ENCODE measurements at places on chromosomes 1 and 21.

GRCh38 chr1:3433076-3433475 lies 21.4 kb upstream of the ARHGEF16 start:
- no peak for DNase-seq

GRCh38 chr1:101027194-101027772 lies 1.7 kb upstream of the DPH5 start:
- no peak for DNase-seq

GRCh38 chr1:206678490-206678889 lies 6.2 kb upstream of the MAPKAPK2 start:
- DNase-seq = no peak

GRCh38 chr21:25936776-25937175 lies 202.0 kb downstream of the GABPA start:
- DNase-seq = peak; percentile 62

- DNase-seq = no peak
Measured at GRCh38 chr1:62361431-62361830, 42.2 kb upstream of the KANK4 start.

DNA sequence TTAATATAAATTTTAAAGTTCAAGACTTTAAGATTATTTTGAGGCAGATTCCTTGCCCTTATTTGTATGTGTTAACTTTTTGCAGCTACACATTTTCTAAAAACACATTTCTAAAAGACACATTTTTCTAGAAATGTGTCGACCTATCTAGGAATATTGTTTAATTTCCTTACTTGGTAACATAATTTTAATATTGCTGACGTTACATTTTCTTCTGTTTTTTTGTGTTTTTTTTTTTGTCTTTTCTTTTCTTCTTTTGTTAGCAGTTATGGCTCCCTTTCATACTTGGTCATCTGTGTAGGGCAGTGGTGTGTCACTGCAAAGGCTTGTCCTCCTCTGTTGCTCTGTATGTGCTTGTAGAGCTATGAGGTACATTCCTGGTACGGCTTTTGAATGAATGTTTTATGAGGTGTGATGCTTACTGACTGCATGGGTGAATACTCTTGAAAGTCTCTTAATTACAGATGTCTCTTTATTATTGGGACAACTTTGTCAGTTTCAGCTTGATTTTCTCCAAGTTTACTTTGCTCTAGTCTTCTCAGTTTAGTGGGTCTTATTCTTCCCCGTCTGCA lies 30.1 kb downstream of the LRRC8D start:
- DNase-seq = no peak

- DNase-seq = peak; percentile 82
Measured at GRCh38 chr1:227542153-227543120, 20.9 kb upstream of the ZNF678 start.

DNA sequence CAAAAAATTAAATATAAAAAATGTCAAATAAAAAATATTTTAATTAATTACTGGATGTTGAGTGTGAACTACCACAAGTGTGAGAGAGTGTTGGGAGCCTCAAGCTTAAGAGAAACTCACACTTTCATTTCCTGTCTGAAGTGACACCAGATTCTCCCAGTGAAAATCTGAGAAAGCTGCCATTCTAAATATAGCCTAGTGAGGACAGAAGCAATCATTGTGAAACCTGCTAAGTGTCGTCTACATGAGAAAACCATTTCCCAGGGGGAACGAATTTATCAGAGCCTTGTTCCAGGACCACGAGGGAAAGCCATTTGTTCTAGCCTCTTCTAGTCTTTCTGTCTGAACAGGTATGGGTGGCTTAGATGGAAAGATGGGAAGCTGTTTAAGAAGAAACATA lies 329.3 kb upstream of the PRMT6 start:
- DNase-seq = peak; percentile 3

- DNase-seq = peak; percentile 84
Measured at GRCh38 chr21:16116798-16117197, 387.0 kb downstream of the USP25 start.

- DNase-seq = no peak
Measured at GRCh38 chr1:59333626-59334277, 36.9 kb downstream of the FGGY start.

DNA sequence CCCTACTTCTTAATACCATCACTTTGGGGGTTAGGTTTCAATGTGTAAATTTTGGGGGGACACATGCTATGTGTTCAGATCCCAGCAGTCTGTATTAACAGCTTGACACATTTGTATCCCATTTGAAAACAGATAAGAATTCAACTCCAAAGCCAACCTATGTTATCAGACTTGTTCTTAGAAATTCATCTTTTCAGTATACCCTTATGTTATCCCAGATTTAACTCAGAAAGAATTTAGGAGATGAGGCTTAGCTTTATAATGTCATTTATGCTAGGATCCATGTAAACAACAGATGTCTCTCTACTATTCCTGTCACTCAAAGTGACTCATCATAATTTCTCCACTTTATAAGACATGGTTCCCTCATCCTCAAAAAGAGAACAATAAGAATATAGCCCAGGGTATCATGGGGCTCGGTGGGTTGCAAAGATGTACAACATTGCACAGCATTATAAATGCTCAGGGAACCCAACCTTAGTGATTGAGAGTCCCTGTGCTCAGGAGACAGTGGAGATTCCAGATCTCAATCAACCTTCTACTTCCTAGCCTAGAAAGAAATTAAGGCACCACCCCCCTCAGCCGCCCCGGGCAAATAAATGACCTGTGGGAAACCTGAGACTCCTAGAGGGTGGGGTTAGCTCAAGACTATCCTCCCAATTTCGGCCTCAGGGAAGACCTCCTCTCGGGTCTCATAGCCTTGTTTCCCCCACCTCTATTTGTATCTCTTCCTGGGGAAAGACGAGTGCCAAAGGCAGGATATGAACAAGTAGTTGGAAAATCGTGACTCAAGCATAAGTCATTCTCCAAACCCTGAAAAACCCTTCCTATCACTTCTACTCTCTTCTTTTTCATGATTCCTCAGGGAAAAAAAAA lies 265.1 kb upstream of the CAMK1G start:
- DNase-seq = peak; percentile 53

DNA sequence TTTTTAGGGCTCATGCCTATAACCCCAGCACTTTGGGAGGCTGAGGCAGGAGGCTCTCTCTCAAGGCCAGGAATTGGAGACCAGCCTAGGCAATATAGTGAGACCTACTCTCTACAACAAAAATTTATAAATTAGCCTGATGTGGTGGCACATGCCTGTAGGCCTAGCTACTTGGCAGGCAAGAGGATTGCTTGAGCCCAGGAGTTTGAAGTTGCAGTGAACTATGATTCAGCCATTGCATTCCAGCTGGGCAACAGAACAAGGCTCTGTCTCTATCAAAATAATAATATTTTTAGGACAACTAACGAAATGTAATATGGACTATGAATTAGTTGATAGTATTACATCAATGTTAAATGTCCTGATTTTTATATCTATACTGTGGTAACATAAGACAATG lies 68.8 kb upstream of the ARID1A start:
- DNase-seq = no peak

DNA sequence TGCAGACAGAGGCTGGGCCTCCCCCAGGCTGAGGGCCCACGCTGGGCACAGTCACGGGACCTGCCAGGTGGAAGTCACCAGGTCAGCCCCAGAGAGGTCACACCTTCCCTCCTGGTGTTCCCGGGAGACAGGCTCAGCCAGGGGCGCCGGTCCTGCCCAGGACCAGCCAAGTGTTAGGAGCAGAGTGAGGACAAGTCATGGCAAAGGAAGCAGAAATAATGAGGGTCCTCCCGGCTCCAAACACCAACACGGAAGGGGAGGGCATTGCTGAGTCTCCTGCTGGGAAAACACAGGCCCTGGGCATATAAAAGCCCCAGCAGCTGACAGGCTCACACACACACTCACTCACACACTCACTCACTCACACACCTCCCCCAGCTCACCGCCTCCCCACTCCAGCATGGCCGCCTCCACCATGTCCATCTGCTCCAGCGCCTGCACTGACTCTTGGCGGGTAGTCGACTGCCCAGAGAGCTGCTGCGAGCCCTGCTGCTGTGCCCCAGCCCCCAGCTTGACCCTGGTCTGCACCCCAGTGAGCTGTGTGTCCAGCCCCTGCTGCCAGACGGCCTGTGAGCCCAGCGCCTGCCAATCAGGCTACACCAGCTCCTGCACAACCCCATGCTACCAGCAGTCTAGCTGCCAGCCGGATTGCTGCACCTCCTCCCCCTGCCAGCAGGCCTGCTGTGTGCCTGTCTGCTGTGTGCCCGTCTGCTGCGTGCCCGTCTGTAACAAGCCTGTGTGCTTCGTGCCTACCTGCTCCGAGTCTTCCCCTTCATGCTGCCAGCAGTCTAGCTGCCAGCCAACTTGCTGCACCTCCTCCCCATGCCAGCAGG lies at the start of gene KRTAP10-10:
TSS of gene KRTAP10-10 (plus strand) at position 339 of the 833 bp plus-strand sequence. CDS start at position 401, 62 bp downstream.
- DNase-seq = no peak

DNA sequence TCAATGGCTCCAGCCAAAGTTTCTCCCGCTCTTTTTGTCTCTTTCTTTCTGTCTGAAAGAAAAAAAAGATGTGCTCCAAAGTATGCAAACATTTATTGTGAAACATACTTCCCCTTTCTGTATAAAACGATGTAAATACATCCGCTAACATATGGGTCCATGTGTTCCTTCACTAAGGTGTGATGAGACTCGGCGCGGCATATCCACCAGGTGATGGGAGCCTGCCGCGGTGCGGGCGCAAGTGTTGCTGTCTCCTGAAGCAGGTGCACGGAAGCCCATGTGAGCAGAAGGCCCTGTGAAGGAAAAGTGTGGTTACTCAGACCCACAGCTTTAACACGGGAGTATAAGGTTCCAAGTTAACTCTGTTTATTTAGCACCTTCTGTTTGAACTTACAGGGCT lies 466.6 kb upstream of the C1orf87 start:
- no peak for DNase-seq

- no peak for DNase-seq
Measured at GRCh38 chr1:820962-821361, 102.8 kb upstream of the SAMD11 start.

- DNase-seq = peak; percentile 43
Measured at GRCh38 chr1:174060090-174060489, 37.9 kb upstream of the RC3H1 start.

- peak; percentile 86 for DNase-seq
Measured at GRCh38 chr21:43703035-43703880, 15.7 kb upstream of the PDXK start.

DNA sequence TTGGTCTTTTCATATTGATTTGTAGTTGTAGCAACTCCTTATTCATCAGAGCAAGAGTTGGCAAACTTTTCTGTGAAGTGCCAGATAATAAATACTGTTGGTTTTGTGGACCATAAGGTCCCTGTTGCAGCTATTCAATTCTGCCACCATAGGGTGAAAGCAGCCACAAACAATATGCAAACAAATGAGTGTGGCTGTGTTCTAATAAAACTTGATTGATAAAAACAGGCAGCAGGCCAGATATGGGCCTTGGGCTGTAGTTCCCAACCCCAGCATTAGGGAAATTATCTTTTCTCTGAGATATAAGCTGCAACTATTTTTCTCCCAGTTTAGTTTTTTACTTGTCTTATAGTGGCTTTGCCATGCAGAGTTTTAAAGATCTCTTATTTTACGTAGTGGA lies 469.2 kb downstream of the SMYD3 start:
- no peak for DNase-seq

- no peak for DNase-seq
Measured at GRCh38 chr1:234871039-234871709, 257.5 kb downstream of the TOMM20 start.

DNA sequence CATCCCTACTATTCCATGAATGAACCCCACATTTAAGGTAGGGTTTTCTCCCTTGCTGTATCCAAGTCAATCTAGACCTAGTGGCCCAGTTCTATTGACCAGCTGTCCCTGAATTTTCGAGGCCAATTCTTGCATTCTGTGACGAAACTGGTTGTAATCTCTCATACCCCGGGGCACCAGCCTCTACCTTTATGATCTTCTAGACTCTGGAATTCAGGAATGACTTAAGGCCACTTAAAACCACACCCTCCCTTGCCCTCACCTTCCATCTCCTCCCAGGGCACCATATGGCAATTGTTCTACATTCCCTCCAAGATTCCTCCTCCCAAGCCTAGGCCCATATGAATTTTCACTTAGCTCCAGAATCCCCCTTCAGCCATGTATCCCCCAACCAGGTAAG lies 48.9 kb downstream of the RHOU start:
- no peak for DNase-seq

- DNase-seq = peak; percentile 90
Measured at GRCh38 chr1:93081716-93082115, 2.6 kb downstream of the MTF2 start.

GRCh38 chr1:225944951-225945350 lies 3.9 kb upstream of the LEFTY2 start:
- DNase-seq = no peak

DNA sequence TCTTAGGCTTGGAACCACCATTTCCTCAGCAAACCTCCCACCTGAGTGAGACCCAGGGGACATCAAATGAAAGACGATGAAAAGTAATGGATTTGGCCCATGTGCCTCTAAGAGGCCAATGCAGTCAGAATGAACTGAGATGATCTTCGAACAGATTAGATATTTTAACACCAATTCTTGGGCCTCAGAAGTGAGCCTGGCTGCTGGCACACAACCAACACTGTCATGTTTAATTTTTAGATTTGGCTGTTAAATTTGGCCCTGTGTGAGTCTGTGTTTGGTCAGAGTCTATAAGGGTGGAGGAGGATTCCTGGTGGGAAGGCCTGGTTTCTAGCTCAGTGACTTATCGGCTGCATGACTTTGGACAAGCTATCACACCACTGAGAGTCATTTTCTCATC lies 45.4 kb downstream of the ELAPOR1 start:
- no peak for DNase-seq

GRCh38 chr21:30480145-30480544 lies at the start of gene KRTAP19-1:
Gene KRTAP19-1 (minus strand): TSS chr21:30480367. CDS start chr21:30480317, 50 bp downstream.
- no peak for DNase-seq

GRCh38 chr1:111161843-111162487 lies 21.9 kb downstream of the CEPT1 start:
- no peak for DNase-seq

- DNase-seq = no peak
Measured at GRCh38 chr21:46171996-46172862, 12.0 kb downstream of the SPATC1L start.

DNA sequence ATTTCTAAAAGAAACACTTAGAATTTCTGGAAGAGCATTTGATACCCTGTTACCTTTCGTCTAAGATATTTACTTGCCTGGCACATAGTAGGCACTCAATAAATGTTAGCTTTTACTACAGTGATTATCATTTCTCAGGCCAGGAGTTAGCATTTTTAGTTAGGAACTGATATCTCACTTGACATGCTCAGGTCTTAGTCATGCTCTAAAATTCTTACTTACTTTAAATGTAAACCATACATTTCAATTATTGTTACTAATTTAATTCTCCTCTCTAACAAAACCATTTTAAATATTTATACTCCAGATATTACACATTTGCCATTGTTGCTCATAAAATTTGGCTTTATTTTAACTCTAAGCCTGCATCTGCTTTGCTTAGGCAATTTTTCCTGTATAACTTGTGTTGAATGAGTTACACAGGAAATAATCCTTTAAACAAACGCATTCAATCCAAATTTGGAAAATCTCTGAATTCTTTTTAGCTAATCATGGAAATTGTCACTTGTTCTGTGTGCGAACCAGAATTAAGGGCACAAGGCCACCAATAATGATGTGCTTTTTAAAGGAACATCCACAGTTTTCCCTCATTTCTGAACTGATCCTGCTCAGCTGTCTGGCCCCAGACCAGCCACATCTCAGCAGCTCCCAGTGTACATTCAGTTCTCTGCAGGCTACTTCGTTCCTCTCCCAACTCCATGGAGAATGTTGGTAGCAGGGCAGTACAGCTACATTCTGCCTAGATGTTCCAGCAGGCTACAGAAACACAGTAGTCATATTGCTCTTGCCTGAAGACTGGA lies 15.6 kb downstream of the NIBAN1 start:
- DNase-seq = no peak
